ENCODE measurements at places on chromosomes 7 and 10.

GRCh38 chr7:101564778-101565211 lies 64.3 kb downstream of the MYL10 start:
- no peak for DNase-seq

GRCh38 chr10:58318346-58318745 lies 16.5 kb upstream of the UBE2D1 start:
- DNase-seq, result no peak

DNA sequence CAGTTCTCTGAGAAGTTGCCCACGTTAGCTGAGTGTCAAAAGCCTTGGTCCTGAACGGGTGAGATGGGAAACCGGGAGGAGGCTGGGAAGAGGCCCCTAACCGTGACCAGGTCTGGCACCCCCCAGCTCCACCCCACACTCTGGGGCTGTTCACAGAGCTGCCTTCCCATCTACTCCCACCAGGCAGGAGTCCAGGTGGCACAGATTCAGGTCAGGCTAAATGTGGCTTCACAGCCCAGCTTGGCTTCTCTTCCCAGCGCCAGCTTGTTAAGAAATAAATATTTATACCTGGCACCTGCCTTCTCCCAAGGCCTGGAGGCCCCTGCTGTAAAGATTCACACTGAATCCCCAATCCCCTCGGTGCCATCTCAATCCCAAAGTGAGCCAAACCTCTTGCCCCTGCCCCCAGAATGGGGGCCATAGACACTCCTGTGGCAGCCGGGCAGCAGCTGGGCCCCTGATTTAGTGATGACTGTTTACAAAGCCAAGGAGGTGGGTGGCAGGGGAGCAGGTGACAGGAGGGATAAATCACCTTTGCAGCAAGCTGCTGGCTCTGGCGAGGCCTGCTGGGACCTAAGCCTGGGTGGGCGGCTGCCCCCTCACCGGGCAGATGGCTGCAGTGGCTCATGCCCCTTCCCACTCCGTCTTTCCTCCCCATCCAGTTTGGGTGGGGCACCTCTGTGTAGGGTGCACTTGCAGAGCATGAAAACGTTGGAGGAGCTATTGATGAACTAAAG lies 72.5 kb downstream of the GOLGA7B start:
- no peak for DNase-seq

DNA sequence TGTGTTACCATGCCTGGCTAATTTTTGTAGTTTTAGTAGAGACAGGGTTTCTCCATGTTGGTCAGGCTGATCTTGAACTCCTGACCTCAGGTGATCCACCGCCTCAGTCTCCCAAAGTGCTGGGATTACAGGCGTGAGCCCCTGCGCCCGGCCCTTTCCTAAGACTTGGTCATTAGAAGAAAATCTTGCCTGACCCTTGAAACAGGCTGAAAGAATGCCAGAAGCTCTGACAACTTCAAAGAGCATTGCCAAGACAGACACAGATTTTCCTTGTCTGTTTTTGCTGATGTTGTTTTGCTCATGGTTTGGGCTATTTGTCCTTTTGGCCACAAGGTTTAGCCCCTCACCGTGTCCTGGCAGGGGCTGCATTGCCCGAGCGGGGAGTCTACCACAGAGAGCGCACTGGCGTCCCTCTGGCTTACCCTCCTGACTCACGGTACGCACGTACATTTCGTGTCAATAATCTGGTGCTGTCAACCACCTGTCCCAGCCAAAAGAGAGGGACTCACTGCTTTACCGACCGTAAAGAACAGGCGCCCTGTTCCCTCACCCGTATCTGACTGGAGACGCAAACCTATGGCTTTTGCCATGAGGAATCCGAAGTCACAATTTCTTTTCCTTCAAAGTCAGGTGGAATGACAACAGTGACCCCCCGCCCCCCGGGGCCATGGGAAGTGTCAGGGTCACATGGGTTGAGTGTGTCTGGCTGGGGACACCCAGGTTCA lies 10.1 kb upstream of the INPP5A start:
- DNase-seq, result no peak

GRCh38 chr10:70753026-70753663 lies 32.0 kb downstream of the TBATA start:
- DNase-seq, result no peak

- DNase-seq, result no peak
Measured at GRCh38 chr7:20170633-20171032, 46.6 kb downstream of the MACC1 start.

DNA sequence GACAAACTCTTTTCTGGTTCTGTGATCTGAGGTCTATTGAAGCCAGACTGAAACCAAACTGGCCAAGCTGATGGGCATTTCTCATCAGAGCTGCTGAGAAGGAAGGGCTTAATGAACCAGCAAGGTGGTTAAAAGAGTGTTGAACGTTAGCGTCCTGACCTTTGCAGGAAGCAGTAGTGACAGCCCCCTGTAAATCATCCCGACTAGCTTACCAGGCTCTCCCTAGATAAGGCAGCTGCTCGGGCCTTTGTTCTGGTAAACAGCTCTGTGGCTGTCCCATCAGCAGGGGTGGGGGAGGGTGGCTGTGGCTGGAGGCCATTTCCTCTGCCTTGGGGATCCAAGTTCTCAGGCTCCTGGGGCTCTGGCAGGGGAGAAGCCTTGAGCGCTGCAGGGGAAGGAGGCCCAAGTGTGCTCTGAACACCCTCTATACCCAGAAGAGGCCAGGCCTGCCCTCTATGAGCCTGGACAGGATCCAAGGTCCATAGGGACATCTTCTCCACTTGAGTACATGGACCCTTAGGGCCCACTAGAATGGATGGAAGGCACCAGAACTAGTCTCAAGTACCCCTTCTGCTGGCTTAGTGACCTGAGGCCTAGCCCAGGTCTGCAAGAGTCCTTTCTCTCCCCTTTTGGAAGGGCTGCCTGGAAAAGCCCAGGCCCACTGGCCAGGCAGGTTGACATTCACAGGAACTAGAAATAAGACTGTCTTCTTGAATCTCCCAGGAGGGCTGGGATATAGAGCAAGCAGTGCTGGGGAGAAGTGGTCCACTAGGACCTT lies 134.6 kb downstream of the ARHGAP22 start:
- DNase-seq, result peak; percentile 12

DNA sequence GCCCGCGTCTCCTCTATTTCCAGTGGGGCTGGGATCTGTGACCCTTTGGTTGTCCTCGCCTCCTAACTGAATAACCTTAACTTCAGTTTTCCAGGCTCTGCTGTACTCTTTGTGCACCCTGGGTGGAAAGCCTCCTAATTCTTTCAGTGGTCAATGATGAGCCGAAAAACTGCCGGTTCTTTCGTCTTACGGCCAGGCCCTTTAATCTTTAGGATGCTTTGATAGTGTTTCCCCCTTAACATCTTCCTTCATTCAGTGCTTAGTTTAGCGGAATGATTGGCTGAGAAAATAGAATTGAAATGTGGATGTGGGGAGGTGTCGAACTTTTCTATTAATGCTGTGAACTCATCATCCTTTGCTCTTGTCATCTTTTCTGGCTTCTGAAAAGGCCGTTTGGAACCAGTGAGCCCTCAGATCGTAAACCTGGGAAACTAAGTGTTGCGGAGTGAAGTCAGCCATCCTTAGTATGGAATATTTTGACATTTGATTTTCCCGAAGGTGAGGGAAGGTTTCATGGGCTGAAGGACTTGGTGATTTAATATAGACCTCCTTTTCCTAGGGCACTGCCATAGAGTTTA lies 847 bp downstream of the GARS1 start:
- no peak for DNase-seq

DNA sequence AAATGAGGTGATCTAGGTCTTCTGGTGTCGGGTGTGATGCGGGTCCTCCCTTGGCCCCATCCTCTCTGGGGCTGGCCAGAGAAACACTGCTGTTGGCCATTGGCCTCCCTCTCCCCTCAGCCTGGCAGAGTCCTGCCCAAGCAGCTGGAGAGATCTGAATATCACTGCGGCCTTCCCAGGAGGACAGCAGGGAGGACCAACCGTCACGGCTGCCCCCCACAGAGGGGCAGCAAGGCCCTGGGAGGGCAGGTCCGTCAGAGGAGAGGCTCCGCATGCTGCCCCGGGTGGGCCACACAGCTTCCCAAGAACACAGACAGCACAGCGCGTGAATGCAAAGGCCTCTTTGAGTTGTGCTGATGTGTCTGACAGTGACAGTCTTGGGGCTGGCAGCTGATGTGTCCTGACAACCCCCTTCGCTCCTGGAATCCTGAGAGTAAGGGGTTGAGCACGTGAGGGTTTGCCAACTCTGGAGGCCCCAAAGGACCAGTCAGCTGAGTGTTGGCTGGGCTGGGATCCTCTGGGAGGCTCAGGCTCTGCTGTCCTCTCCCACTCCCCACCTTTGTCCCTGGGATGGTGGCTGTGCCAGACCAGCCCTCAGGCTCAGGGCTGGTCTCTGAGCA lies 132.5 kb upstream of the UNC5B start:
- peak; percentile 6 for DNase-seq

- DNase-seq, result peak; percentile 61
Measured at GRCh38 chr10:93482145-93482834, at the start of gene MYOF. MYOF (minus strand) TSS chr10:93482334; CDS start chr10:93482194, 140 bp downstream.

DNA sequence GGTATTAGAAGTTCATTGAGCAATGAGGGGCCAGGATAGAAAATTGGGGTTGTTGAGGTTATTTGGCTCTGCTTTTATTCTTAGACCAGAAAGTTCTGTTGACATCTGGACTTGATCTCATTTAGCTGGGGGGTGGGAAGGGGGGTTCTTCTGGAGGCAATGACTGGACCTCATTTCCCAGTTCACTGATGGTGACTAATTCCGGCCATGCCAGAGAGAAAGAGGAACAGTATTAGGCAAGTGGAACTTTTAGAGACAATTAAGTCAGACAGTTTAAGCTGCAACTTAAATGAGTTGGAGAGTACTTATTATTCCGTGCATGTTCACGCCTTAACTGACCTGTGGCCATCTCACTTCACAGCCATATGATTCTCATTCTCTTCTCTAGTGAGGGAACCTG lies 512.5 kb downstream of the REEP3 start:
- DNase-seq, result no peak

- DNase-seq, result no peak
Measured at GRCh38 chr10:46092524-46093081, 46.5 kb upstream of the MSMB start.

DNA sequence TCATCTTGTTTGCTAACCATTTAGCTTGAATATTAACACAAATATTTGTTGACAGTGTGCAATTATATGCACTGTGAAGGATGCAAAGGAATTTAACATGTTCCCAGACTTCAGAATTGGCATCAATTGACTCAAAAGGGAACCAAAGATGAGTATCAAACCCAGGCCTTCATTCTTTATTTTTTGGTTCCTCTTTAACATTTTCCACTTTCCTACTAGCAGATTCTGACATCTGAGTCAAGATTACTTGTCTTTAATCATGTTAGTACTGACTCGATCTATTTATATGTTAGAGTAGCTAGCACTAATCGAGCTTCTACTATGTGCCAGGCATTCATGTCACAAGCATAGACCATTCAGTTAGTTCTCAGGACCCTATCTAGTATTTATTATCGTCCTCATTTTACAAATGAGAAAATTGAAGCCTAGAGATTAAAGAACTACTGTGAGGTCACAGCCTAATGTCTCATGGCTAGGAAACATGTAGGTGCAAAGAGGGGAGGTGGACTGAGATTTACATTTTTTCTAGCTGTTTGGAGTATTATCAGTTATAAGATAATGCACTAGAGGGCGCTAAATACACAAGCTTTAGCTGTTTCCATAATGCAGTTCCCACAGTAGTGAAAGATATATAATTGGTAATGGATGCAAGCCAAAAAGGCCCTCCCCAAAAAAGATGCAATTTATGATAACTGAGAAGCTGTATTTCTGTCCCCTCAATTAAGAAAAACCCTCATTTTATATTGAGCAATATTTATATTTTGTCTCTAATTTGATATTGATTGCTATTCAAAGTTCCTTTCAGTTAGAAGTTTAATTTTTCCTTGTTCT lies 32.9 kb upstream of the KMT2E start:
- DNase-seq, result no peak

GRCh38 chr10:76911184-76911583 lies 726.4 kb downstream of the KCNMA1 start:
- DNase-seq, result no peak

DNA sequence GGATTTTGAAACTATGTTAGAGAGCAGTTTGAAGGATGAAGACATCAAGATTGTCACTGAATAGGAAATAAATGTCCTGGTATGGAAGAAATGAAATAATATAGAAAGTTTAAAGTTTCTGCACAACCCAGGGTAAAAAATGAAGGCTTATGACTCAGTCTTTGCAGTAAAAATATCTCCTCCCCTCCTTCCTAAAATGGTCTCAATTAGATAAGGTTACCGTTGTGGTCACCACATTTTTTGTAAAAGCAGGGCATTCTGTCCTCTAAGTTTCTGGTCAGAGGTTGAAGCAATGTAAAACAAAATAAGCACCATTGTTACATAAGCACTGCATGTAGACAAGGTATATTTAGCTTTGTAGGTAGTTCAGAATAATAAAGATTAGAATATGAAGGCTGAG lies 403.5 kb downstream of the SUGCT start:
- no peak for DNase-seq

DNA sequence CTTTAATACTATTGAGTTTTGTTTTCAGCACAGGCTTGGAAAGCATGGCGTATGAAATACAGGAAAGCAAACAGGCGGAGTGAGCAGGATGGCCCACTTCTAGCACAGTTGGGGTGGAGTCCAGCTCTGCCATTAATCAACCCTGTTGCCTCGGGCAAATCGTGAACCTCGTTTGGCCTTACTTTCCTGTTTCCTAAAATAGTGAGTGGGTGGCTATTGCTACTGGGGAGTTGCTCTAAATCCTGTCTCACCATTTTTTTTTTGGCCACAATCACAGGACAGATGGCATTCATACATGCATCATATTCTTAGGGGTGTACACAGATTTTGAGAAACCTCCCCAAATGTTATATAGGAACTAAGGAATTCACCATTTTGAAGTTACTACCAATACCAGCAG lies 157.8 kb downstream of the ANLN start:
- no peak for DNase-seq

GRCh38 chr7:33982425-33982786 lies 77.1 kb downstream of the BMPER start:
- DNase-seq, result no peak

DNA sequence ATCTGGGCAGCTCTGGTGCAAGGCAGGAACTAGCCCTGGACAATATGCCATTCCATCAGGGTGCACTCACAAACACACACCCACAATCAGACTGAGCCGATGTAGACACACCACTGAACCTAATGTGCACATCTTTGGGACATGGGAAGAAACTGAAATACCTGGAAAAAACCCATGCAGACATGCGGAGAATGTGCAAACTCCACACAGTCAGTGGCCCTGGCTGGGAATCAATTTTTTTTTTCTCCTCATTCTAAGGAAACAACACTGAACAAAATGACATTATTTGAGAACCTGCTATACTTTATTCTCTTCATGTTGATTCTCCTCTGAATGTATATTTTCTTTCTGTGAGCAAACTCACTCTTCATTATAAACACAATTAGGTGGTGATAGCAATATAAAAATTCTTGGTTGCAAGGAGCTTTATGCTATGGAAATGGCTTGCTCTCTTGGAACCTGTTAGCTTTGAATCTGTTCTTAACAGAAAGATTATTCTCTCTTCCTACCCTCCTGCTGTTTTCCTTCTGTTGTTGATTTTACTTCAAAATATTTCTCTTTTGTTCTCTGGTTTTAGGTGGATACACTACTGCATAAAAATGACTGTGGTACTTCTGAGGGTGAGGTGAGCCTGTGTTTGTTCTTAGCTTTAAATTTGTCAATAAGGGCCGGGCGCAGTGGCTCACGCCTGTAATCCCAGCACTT lies 33.0 kb upstream of the MICU1 start:
- DNase-seq, result no peak

Data from stimulated activated CD8-positive, alpha-beta memory T cell treated with anti-CD3 and anti-CD28 coated beads, Interleukin-4, amount 100 ng/mL, for 48 hours (primary cell).